ENCODE measurements at places on chromosomes 7 and 10.

GRCh38 chr7:42673951-42674350 lies 237.9 kb downstream of the C7orf25 start:
- DNase-seq, result no peak

- no peak for DNase-seq
These were observed 98.8 kb downstream of the HECW1 start for GRCh38 chr7:43211286-43211685.

- DNase-seq, result peak; percentile 8
These were observed 45.0 kb downstream of the ZCCHC24 start for GRCh38 chr10:79400146-79401004.

GRCh38 chr10:43903451-43903850 lies 254.8 kb upstream of the ZNF32 start:
- no peak for DNase-seq

All from stimulated activated CD8-positive, alpha-beta memory T cell treated with anti-CD3 and anti-CD28 coated beads, Interleukin-2, amount 100 ng/mL, for 1 hour (primary cell).